ENCODE measurements at places on chromosomes 12 and 14.

- peak; percentile 1 for DNase-seq
Measured at GRCh38 chr14:69716478-69717187, 50.3 kb upstream of the SRSF5 start.

DNA sequence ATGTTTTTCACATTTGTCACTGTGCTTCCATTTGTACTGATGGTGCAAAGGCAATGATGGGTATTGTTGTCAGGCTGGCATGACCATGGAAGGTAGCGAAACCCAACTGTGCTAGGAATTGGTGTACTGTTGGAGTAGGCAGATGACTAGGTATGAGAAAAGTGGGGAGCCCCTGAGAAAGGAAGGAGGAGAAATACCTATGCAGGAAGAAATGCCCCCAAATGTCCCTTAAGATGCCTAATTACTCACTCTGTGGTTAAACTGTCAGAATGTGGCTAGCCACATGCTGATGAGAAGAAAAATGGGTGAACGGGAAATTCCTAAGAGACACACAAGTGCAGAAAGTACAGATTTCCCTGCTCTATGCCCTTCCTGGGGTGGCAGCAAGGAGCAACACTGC is 339.1 kb downstream of the TMEM132D start:
- DNase-seq: no peak

GRCh38 chr12:59733200-59733599 is 137.4 kb downstream of the SLC16A7 start:
- no peak for DNase-seq

DNA sequence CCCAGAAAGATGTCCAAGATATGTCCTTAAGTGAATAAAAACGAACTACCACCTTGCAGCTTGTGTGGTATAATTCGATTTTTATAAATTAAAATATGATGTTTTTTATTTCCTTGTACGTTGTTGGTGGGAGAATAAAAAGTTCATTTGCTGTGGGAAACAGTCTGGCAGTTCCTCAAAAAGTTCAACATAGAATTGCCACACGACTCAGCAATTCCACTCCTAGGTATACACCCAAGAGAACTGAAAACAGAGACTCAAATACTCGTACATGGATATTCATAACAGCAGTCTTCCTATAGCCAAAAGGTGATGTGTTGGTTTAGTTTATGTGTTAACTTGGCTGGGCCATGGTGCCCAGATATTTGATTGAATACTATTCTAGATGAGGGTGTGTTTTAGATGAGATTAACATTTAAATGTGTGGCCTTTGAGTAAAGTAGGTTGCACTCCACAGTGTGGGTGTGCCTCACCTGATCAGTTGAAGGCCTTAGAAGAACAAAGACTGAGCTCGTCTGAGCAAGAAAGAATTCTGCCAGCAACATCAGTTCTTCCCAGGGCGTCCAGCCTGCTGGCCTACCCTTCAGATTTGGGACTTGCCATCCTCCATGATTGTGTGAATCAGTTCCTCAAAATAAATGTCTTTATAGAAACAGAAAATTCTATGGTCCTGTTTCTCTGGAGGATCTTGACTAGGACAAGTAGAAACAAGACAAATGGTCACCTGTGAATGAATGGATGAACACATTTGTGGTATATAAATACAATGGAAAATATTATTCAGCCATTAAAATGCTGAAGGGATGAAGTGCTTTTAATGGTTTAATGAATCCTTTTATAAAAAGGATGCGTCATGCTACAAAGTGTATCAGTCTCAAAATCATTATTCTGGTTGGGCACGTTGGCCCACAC is 5.1 kb upstream of the DENR start:
- no peak for DNase-seq

DNA sequence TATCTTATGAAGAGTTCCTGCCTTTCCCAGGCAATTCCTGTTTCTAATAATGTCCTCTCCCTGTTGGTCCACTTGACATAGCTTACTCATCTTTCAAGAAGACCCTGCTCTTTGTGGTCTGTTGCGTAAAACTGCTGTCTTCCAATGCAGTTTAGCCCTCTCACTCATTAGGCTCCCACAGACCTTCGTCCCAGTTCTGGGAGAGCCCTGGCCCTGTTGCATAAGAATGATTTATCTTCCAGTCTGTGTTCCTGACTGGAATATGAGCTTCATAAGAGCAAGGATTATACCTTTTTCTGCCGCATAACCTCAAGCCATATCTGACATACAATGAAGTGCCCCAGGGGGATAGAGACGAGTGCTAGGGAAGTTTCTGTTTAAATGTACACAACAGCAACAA is 365.9 kb upstream of the NOVA1 start:
- DNase-seq: no peak

GRCh38 chr12:11758510-11759493 is 109.3 kb downstream of the ETV6 start:
- no peak for DNase-seq

GRCh38 chr12:110266381-110266960 is 14.6 kb upstream of the ATP2A2 start:
- no peak for DNase-seq

GRCh38 chr14:23432102-23432925 is 3.1 kb downstream of the MYH7 start:
- DNase-seq: no peak

DNA sequence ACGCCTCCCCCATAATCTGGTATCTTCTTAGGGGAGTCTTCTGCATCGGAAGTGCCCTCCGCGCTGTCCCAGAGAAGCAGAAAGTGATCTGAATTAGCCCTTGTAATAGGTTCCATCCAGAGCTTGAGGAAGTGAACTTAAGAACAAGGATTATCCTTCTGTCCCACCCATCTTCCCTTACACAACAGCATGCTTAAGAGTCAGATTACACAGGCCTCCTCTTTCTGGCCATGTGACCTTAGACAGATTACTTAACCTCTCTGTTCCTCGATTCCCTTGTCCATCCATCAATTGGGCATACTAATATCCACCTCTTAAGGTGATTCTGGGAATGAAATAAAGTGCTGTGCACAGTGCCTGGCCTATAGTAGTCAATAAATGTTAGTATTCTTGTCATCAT is 11.4 kb downstream of the CABP1 start:
- DNase-seq: no peak

- no peak for DNase-seq
Measured at GRCh38 chr12:41032386-41032785, 155.7 kb upstream of the PDZRN4 start.

DNA sequence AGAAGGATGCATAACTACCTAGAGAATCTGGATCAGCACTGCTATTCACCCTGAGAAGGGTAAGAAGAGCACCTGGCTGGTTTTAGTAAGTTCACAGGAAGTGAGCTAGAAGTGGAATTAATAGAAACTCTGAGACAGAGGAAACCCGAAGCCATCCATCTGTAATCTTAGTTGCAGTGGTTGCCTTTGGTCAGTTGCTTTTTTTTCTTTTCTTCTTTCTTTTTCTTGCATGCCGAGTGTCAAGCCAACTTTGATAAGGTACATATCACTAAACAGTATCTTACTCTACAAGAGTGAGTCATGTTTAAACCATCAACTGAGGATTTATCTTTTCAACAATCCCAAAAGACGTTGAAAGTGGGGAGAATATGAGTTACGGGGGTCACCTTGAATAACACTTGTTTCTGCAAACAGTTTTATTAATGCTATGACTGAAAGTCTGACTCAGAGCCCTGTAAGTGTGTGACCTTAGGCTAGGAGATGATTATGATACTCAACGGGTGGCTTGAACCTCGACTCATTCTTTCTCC is 26.7 kb downstream of the C12orf75 start:
- DNase-seq: no peak

- no peak for DNase-seq
Measured at GRCh38 chr14:26332966-26333365, 264.9 kb downstream of the NOVA1 start.

- DNase-seq: no peak
Measured at GRCh38 chr12:94305130-94305957, 154.3 kb downstream of the CEP83 start.

DNA sequence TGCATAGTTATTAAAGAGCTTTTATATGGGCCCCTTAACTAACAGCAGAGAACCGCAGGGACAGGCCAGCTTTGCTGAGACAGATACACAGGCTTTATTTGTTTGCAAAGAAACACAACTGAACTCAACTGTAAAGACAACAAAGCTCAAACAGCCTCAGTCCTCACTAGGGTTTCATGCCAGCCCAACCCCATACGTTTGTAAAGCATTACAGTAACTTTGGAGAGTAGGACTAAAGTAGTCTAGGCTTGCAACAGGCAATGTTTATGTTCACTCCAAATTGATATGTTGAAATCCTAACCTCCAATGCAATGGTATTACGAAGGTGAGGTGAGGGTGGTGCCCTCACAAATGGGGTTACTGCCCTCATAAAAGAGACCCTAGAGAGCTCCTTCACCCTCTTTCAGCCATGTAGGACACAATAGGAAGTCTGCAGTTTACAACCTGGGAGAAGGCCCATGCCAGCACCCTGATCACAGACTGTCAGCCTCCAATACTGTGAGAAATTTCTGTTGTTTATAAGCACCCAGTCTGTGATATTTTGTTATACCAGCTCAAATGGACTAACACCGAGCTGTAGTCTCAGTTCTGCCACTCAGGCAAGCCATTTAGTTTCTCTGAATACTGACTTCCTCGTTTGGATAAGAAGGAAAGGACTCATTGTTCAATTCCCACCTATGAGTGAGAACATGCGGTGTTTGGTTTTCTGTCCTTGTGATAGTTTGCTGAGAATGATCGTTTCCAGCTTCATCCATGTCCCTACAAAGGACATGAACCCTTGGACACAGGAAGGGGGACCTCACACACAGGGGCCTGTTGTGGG is 35.2 kb downstream of the PPM1H start:
- DNase-seq: no peak

GRCh38 chr14:101035466-101036225 is 132.1 kb upstream of the RTL1 start:
- DNase-seq: no peak

- no peak for DNase-seq
Measured at GRCh38 chr14:36654794-36655381, 6.8 kb upstream of the PAX9 start.

DNA sequence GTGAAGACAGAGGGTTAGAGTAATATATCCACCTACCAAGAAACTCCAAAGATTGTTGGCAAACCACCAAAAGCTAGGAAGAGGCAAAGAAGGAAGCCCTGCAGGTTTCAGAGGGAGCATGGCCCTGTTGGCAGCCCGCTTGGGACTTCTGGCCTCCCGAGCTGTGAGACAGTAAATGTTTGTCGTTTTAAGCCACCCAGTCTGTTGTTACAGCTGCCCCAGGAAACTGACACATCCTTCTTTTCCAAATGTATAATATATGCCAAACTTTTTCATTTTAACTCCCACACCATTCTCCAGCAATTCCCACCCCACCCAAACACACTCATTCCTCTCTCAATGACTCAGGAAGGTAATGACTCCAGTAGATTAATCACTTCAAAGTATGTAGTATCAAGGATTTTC is 74.0 kb downstream of the RPS29 start:
- DNase-seq: no peak

GRCh38 chr12:43662736-43663135 is 95.9 kb downstream of the PUS7L start:
- no peak for DNase-seq

- DNase-seq: no peak
Measured at GRCh38 chr12:93085383-93086287, 156.5 kb upstream of the EEA1 start.

- DNase-seq: no peak
Measured at GRCh38 chr14:91332171-91332985, 85.2 kb downstream of the CCDC88C start.

DNA sequence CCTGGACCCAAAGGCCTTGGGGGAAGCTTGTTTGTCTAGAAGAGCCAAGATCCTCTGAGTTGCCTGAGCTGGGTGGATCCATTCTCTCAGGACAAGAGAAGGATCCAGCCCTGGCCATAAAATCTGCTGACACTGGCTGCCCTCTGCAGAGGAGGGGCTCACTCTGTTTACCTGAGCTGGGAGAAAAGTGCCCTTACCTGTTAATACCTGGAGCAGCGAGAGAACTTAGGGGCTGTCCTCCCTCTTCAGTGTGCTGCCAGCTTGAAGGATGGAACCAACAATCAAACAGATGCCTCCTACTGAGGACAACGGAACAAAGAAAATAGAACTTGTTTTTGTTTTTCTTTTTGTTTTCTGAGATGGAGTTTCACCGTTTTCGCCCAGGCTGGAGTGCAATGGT is 7.3 kb upstream of the KRT7 start:
- no peak for DNase-seq

- no peak for DNase-seq
Measured at GRCh38 chr12:111677186-111677585, 8.6 kb downstream of the BRAP start.

DNA sequence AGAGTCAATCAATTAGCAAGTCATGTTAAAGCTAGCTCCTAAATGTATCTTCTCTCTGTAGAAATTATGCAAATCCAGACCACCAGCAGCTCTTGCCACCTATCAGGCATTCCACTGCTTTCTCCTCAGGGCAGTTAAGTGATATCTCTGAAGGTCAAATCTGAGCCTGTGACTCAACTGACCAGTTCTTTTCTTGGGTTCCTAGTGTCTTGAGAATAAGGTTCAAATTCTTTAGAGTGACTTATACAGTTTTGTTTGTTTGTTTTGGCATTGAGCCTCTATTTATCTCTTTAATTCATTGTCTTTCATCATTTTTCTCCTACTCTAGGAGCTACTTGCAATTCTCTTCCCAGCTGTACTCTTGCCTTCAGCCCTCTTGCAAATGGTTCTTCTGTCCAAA is 2.5 kb upstream of the LRIG3 start:
- no peak for DNase-seq

- no peak for DNase-seq
Measured at GRCh38 chr12:107134558-107134957, 41.2 kb upstream of the CRY1 start.

GRCh38 chr12:53956914-53957536 is 2.3 kb downstream of the HOXC12 start:
- DNase-seq: no peak

DNA sequence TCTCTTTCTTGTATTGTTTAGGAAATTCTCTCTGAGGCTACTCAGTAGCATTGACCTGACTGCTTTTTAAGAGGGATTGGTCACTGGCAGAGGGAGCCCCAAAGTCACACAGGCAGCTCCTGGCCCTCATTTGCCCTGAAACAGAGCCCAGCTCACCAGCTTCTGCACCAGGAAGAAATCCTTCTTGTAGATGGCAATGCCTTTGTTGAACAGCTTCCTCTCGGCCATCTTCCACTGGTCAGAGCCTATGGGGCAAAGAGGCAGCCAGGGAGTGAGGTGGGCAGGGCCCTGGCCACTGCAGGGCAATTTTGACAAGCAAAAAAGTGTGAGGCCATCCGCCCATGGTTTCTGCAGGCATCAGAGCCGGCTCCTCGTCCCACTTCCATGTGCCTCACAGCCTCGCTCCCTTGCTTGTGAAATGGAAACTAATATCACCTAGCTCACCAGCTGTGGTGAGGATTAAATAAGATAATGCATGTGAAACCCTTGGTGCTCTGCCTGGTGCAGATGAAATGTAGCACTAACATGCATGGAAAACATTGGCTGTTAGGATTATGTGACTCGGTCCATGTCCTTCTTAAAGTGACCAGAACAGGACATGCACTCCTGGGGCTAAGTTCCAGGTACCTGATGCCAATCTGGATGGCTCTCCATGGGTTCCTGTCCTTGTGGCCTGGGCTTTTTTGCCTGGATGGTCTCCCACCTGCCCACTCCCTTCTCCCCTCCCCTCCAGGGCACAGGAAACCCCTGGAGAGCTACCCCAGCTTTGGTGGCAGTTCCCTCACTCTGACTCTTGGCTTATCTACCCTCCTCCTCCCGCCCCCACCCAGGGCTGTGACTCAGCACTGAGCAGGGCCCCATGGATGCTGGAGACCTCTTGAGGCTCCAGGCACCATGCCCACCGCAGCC is 11.2 kb upstream of the PNMA1 start:
- no peak for DNase-seq
